ENCODE measurements at places on chromosomes 7 and 10.

DNA sequence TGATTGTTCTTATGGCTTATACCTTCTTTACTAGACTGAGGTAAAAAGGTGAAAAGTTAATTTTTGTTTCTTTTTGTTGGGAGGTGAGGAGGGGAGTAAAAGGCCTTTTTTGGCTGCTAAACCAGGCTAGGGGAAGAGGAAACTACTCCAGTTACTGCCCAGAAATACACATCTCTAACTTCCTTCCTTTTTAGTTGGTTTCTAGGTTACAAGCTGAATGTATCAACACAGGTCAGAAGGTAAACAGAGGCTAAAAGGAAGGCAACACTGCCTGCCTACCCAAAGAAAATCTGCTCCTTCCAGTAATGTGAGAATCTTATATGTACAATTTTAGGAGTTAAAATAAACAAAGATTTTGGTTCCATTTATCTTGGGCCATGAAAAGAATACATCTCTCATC lies 140.4 kb downstream of the NRBF2 start:
- no peak for DNase-seq

DNA sequence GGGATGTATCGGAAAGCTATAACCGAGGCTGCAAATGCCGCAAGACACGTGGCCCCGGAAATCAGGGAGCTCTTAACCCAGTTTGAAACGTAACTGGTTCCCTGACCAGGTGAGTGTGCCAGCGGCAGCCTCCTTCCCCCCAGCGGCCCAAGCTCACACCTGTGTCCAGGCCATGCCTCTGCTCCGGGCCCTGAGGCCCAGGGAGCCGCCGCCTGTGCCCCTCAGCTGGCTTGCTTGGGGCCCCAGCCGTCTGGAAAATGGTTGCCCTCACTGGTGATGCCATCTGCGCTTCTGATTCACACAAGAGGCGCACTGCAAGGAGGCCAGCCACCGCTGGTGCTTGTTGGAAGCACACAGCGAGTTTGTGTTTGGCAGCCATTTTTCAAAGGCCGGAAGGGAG lies 9.2 kb downstream of the PWWP2B start:
- no peak for DNase-seq

DNA sequence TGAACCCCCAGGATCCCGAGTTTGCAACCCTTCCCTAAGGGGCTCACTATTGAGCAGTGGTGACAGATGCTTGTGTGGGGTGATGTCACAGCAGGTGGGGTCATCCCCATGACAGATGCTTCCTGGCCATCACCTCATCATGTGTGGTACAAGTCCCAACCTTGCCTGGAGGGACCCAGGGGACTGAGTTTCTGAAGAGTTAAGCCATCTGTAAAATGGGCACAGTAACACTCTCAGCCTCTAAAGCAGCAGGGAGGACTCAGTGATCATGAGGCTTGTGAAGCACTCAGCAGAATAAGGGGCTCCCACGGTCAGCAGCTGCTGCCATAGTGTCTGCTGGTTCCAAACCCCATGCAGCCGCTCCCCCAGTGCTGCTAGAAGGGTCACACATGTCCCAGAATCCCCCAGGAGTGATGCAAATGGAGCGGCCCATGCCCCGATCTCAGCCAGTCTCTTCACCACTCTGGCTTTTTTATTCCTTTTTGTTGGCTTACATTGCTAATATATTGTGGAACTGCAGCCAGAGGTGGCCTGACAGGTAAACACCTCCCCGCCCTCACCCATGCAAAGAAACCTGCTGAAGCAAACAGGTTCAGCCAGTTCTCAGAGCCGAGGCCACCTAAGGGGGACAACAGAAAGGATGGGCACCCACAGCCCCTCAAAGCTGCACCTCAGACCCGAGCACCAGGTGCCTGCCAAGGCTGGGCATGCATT lies 102.1 kb upstream of the PDGFA start:
- DNase-seq, result no peak

DNA sequence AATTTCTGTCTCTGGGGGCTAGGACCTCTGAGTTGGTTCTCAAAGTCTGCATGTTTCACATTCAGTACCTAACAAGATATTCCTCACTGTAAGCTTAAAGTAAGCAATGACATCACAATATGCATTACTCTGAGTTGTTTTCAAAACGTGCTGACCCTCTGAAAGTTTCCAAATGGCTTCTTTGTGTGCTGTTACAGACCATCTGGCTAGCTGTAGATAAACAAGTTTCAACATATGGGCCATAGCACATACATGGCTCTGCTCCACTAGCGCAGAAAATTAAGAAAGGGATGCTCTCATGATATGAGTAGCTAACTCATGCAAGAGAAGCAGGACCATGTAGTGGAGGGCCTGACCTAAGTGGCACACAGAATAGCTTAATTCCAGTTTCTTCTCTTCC lies 119.0 kb downstream of the HTR7 start:
- no peak for DNase-seq

- no peak for DNase-seq
These were observed 45.3 kb downstream of the JAZF1 start for GRCh38 chr7:28135315-28135714.

- no peak for DNase-seq
These were observed 80.2 kb upstream of the TMEM229A start for GRCh38 chr7:124113045-124113444.

DNA sequence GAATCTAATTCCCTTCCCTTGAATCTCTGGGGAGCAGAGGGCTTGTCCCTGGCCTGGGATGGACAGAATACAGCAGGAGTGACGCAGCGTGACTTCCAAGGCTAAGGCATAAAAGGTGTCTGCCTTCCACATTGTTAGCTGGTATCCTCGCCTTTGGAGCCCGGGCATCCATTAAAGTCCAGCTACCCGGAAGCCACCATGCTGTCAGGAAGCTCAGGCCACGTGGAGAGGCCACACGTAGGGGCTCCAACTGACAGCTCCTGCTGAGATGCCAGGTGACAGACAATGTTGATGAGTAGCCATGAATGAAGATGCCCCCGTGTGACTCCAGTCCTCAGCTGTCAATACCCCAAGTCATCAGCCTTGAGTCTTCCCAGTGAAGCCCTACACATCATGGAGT lies 99.9 kb downstream of the OAT start:
- no peak for DNase-seq

GRCh38 chr7:43799605-43800004 lies 41.1 kb downstream of the BLVRA start:
- DNase-seq, result no peak

- no peak for DNase-seq
These were observed 124.9 kb upstream of the NEBL start for GRCh38 chr10:21021843-21022594.

- no peak for DNase-seq
These were observed 25.8 kb downstream of the PTTG1IP2 start for GRCh38 chr7:90495241-90495640.

DNA sequence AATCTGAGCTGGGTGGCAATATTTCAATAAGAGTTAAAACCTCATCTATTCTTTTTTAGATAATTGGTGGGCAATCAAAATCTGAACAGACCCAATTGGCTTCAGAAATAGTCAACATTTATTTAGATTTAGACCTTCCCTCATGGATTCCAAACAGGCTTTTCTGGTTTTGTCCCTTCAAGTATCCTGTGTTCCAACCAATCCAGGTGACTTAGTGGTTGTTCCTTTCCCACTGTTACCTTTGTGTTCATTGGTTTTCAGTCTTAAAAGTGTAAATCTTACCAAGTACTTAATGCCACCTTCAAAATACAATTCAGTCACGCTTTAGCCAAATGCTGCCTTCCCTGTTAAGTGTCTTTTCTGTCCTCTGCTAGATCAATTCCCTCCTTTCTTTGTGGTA lies 85.9 kb downstream of the AHR start:
- no peak for DNase-seq

DNA sequence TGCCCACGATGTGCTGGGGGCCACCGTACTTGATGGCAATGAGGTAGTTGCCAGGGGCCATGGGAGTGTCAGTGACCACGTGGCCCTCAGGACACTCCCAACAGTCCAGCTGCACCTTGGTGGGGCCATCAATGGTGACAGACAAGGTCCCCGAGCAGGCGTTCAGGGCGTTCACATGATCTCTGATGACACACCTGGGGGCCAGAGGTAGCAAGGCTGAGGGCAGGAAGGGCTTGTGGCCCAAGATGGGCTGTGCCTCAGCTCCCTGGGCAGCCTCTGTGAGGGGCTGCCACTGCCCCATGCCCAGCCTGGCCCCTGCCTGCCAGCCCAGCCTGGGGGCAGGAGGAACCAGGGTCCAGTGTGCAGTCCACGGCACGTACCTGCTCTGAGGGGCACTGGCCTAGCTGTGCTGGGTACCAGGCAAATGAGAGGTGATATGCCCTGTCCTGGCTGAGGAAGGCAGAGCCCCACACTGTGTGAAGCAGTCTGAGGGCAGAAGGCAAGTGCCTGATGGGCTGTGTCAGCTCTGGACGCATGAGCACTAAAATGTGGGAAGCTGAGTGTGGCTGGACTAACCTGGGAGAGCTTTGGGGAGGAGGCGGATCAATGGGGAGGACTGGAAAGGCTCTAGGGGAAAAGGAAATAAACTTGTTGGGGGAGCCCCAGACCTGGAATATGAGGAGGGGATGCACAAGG lies 3.5 kb upstream of the KCP start:
- no peak for DNase-seq

Data from activated CD8-positive, alpha-beta memory T cell treated with anti-CD3 and anti-CD28 coated beads for 1 hour (primary cell).